ENCODE measurements at places on chromosomes 11 and 22.

GRCh38 chr11:355581-356458, 13.5 kb upstream of the B4GALNT4 start:
- peak; percentile 48 for DNase-seq

- no peak for DNase-seq
These were observed 85.1 kb downstream of the BARX2 start for GRCh38 chr11:129460714-129461113.

- no peak for DNase-seq
These were observed 124.7 kb downstream of the CADM1 start for GRCh38 chr11:115379528-115379927.

GRCh38 chr11:73752216-73752867, 8.5 kb downstream of the RAB6A start:
- no peak for DNase-seq

DNA sequence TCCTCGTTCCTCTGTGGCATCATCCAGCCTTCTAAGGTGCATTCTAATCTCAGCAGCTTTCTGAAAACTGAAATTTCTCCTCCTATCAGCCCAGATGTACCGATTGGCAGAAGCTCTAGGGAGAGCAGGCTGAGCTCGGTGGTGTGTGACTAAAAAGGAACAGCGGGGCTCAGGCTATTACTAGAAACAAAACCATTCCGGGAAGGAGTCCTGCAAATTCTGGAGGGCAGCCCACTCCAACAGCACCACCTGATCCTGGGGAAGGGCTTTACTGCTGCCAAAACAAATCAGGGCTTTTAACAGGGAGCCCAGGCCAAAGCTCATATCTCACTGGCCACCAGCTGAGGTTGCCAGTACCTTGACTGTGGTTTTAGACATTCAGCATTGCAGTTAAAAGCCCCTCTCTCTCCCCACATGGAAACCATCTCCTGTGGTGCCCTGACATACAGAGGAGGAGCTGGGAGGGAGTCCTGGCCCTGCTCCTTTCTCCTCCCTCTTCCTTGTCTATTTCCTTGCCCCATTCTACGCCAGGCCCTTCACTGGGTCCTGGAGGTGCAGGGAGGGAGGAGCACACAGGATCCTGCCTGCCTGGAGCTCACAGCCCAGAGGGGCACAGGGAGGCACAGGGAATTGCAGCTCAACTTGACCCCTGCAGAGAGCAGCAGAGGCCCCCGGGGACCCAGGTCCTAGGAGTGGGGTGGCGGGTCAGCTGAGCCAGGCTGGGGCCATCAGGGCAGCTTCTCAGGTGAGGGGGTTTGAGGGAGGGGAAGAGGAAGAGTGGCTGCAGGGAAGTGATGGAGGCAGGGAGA, 889 bp downstream of the PLAAT4 start:
- no peak for DNase-seq

DNA sequence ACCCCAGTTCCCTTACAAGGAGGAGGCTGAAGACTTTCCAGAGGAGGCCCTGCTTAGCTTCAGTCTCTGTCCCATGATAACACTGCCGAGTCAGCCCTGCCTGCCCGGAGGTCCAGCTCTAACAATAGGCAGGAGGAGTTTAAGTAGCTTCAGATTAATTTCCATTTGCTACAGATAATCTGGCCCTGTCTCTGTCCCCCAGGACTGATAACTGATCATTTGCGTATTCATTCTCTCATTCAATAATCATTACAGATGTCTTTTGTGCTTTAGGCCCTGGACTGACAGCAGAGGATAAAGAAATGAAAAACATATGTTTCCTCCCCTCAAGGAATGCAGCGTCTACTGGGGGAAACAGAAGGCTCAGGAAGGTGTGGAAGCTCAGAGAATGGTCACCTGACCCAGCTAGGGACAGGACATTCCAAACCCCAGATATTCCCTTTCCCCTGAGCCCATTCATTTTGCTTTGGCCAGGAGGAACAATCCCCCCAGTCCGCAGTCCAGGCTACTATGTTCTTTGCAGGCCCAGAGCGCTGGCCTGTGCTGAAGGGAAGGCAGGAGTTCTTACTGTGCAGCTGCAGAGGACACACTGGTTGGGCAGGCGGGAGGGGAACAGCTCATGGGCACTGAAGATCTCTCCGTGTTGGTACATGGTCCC, 20.8 kb downstream of the CHRDL2 start:
- DNase-seq = no peak

GRCh38 chr11:16784666-16785065, 46.2 kb downstream of the C11orf58 start:
- DNase-seq = no peak

DNA sequence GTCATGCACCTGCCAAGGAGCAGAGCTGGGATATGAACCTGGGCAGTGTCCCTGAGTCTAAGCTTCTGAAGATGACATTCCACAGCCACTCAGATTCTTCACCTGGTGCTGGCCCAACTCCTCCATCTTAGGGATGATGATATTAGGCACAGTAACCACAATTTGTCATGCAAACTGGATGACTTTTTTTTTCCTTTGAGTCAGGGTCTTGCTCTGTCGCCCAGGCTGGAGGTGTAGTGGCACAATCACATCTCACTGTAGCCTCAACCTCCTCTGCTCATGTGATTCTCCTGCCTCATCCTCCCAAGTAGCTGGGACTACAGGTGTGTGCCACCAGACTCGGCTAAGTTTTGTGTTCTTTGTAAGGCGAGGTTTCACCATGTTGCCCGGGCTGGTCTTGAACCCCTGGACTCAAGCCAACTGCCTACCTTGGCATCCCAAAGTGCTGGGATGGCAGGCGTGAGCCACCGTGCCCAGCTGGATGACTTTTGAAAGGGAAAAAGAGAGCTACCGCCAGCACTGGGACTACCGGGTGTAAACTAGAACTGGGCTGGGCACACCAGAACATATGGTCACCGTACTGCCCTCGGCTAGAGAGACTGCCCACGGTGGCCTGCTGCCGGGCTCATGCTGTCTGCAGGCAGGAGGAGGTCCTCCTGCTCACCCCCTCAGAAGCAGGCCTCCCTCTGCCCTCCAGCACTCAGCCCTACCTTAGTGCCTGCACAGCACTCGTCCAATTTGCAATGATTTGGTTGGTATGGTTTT, 77.7 kb downstream of the NAT10 start:
- DNase-seq = no peak

DNA sequence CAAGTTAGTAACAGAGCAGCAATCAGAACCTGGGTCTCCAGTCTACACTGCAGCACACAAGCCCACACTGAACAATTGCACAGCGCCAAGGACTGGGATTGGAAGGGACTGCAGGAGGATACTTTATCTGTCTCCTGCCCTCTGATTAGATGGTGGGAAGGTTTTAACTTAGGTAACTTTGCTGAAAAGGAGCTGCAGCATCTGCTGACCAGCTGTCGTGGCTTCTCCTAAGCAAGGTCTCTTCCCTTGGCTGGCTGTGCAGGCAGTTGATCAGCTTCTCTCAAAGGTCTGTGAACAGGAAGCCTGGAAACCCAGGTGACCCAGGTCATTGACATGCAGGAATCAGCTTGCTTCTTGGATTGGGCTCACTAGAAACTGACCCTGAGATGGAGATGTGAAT, 82.4 kb downstream of the ISX start:
- no peak for DNase-seq

DNA sequence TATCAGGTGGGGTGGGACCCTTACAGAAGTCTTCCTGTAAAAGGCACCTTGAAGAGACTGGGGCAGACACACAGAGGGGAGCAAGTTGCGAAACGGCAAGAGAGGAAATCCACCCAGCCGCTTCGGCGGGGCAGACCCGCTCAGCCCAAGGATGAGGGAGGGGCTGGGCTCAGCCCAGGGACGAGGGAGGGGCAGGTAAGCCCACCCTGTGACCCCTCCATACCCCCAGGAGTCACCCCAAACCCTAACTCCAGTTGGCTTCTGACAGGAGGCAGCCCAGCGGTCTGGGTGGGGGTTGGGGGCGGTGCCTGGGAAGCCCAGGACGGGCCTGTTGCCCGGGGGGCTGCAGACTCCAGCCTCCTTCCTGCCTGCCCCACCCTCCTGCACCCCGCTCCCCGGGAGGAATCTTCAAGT, 965 bp downstream of the OSBPL5 start:
- DNase-seq = peak; percentile 8

- no peak for DNase-seq
These were observed 2.0 kb upstream of the ANKRD42 start for GRCh38 chr11:83191491-83191890.

DNA sequence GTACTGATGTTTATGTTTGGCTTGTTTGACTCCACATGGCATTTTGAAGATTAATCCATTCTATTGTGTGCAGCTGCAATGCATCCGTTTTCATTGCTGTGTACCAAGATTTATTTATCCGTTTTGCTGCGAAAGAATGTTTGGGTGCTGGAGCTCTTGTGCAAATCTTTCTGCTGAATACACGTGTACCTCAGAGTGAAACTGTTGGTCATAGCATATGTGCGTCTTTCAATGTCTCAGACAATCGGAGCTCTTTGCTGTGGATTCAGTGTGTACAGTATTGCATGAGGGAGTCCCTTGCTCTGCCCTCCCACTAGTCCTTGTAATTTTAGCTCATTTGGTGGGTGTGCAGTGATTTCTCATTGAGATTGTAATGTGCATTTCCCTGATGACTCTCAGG, 545.4 kb downstream of the TBC1D22A start:
- no peak for DNase-seq

DNA sequence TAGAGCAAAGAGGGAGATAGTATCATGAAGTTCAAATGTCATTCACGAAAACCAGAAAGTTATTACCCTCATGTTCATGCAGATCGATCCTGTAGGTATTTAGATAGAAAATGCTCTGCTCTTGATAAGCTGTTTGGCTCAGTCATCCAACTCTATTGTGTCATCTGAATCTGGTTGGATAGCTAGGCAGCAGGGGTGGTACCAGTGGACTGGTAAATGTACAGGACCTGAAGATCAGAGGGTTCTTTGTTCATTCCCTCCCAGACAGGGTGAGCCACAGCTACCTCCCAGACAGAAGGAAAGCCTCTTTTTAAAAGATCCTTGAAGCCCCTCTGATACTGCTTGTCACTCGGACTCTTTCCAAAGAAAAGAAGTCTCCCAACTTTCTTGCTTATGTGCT, 29.8 kb upstream of the DRD2 start:
- no peak for DNase-seq

- no peak for DNase-seq
These were observed 14.7 kb downstream of the PHRF1 start for GRCh38 chr11:590997-591396.

DNA sequence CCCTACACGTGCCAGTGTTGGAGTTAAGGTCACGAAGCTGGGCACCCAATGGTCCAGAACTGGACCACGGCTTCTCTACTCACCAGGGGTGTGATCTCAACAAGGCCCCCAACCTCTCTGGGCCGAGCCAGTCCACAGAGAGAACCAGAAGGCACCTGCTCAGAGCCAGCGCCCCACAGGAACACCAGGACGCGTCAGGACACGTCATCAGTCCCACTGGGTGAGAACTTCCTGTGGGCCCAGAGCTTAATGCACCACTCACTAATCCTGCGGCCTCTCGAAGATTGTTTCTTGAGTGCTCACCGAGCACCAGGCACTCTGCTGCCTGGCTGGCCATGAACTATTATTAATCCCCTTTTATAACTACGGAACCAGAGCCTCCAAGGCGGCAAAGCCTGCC, 10.1 kb downstream of the PHF21B start:
- DNase-seq = no peak

- peak; percentile 49 for DNase-seq
These were observed 4.4 kb downstream of the HPS4 start for GRCh38 chr22:26479043-26479791.

GRCh38 chr11:1193326-1194230, 29.3 kb upstream of the MUC5B start:
- DNase-seq = no peak

GRCh38 chr11:45278714-45279113, 7.4 kb downstream of the SYT13 start:
- no peak for DNase-seq

DNA sequence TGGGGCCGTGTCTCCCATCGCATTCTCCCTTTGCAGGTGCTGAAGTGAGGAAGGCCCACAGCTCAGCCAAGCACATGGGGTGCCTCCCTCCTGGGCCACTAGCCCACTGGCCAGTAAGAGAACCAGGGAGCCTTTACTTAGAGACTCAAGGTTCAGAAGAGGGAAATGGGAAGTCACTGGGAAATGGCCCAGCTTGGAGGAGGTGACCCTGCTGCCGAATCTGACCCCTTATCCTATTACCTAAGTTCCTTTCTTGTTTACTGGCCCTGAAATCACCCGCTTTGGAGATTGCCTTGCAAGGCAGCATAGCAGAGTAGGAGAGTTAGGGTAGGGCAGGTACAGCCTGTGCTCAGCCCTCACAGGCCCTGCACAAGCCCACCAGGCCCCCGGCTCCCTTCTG, 24.4 kb downstream of the UPB1 start:
- no peak for DNase-seq

- DNase-seq = no peak
These were observed 129.5 kb downstream of the SLC1A2 start for GRCh38 chr11:35289821-35290220.

- DNase-seq = no peak
These were observed 50.4 kb upstream of the ARHGAP20 start for GRCh38 chr11:110762590-110762989.

DNA sequence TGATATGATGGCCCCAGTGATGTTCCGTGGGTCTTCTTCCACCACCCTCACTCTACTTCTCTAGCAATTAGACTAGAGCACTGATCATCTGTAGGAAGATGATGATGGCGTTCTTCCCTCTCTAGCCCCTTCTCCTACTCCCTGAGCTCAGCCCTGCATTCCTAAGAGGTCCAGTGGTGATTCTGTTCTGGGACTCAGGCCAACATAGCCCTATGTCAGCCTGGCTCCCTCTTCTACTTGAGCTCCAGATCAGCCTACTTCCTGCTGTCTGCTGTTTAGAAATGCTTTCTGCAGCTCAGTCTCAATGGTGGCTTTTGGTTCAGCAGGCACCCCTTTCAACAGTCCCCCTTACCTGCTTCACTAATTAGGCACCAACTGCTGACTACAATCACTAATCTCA, 86.1 kb upstream of the ZBED5 start:
- DNase-seq = no peak

DNA sequence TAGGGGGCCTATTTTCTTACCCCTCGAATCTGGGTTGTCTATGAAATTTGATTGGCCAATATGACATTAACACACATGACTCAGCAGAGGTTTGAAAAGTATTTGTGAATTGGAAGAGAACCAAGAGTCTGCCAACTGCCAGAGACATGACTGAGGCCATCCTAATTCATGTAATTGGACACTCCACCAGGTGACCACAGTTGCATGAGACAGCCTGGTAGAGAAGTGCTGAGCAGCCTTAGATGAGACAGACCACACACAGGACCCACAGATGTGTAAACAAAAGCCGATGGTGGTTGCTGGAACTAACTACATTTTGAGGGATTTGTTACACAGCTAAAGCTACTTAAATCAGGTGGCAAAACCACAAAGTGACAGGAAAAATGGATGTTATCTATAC, 855 bp upstream of the MS4A5 start:
- no peak for DNase-seq
